ENCODE measurements at places on chromosomes 5 and 9.
A peak's percentile ranks its signal among the peaks of the same experiment; 100 is the strongest.

GRCh38 chr9:105171589-105171988 lies 72.9 kb upstream of the SLC44A1 start:
- no peak for ATAC-seq

- ATAC-seq, result no peak
Observed at GRCh38 chr9:72537011-72537545, 15.7 kb downstream of the TMC1 start.

DNA sequence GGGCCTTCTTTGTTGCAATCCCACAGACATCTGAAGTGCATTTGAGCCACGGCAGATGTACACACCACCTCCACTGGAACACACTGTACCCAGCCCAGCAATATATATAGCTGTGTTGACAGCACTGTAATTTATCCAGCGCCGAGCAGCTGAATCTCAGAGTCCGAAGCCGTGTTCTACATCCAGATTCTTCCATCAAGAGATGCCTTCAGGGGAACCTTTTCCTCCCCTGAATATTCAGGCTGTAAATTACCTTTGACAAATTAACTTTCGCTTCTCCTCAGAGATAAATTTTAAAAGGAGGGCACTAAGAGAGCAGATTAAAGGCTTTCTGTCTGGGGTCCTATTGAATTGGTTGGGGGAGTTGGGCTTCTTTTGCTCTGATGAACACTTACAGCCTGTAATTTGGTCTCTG lies 76.4 kb downstream of the ROR2 start:
- ATAC-seq, result no peak

GRCh38 chr9:14869671-14870070 lies 40.6 kb downstream of the FREM1 start:
- ATAC-seq, result no peak

DNA sequence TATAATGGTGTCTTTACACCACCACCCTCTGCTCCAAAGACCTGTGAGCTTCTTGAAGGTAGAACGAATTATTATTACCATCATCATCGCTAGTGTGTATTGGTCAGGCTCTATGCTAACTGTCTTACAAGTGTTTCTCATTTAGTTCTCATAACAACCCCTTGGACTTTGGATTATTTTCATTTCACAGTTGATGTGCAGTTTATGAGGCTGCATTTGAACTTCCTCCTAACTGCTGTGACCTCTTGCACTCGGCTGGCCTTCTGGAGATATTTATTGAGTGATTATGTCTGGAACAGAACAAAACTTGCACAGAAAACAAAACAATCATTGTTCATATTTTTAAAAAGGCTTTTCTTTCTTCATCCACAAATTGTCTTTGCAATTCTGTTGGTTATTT lies 306.3 kb upstream of the SGCD start:
- no peak for ATAC-seq

DNA sequence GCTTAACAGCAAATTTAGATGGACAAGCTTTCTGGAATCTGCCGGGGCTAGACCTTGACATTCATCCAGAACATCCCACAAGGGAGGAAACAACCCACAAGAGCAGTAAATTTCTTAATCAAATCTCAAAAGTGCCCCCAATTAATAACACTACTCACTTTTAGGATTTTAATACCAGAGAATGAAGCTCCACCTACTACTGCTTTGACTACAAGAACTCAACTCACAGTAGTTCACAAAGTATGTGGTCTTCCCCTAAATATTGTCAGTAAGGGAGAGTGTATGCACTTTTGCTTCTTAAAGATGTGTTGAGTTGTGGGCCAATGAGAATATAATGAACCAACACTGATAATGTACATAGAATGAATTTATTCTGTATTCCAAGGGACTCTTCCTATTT lies 94.7 kb downstream of the EBF1 start:
- ATAC-seq, result no peak

- no peak for ATAC-seq
Observed at GRCh38 chr5:131968396-131968954, 23.0 kb upstream of the MEIKIN start.

DNA sequence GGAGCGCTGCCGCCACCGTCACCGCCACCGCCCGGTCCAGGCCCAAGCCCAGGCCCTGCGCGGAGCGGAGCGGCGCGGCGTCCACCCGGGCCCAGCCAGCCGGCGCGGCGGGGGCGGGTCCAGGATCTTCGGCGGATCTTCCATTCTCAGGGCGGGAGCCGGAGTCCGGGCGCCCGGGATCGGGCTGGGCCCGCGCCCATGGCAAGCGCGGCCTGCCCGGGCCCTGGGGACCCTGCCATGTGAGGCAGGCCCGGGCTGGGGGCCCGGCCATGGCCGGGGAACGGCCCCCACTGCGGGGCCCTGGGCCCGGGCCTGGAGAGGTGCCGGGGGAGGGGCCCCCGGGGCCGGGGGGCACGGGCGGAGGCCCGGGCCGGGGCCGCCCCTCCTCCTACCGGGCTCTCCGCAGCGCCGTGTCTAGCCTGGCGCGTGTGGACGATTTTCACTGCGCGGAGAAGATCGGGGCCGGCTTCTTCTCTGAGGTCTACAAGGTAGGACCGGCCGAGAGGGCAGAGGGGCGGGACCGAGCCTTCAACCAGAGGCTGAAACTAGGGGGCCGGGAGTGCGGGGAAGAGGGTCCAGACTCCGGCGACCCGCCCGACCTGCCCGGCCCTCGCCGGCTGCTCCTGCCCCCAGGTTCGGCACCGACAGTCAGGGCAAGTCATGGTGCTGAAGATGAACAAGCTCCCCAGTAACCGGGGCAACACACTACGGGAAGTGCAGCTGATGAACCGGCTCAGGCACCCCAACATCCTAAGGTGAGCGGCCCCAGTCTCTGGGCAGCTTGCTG lies 482 bp downstream of the TESK1 start:
- peak; percentile 4 for ATAC-seq

DNA sequence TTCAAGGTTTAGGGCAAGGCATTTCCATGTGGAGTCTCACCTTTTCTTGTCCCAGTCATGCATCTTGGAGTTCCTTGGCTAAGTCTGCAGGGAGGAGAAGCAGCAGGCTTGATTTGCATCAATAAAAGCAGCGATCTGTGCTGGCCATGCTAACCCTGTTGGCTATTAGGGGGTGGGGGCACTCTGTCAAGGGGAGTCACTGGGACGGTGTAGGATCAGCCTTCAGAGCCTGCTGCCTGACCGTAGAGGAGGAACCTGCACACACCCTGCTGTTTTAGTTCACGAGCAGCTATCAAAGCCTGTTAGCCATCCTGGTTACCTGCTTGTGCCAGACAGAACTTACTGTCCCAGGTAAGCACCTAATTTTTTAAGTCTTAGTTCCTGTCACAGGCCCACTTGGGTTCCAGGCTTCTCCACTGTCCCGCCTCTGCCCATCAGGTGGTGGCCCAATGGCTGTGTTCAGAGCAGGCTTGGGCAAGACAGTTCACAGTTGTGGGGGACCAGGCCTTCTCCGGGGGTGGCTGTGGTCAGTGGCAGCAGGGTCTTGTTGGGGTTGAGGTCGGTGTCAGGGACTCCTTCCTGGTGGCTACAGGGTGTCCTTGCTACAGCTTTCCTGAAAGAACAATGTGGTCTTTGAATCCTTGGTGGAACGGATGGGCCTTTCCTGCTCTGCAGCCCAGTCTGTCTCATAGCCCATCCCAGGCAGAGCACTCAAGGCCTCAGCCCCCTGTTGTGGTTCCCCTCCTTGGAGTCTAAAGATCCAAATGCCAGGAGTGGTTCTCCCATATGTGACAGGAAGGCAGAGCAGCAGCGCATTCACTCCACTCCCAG lies 43.7 kb downstream of the SECISBP2 start:
- ATAC-seq, result no peak

DNA sequence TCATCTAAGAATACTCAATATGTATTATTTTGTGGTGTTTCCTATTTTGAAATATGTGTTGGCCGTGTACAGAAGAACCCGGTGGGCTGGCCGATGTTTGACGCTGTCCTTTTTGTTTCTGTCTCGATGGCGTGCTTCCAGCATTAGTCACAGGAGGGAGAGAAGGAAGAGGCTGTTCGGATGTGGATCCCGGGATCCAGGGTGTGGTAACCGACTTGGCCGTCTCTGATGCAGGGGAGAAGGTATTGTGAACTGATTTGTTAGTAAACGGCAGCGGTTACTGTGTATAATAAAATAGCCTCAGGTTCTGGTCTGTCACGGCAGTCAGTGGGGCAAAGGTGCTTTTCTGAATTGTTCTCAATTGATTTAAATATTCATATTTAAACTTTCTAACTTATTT lies 275.0 kb downstream of the ARHGEF28 start:
- no peak for ATAC-seq

GRCh38 chr5:143536364-143536763 lies 132.9 kb upstream of the NR3C1 start:
- ATAC-seq, result no peak

- no peak for ATAC-seq
Observed at GRCh38 chr9:26947736-26948135, 694 bp upstream of the PLAA start.

- no peak for ATAC-seq
Observed at GRCh38 chr5:150508828-150509227, 897 bp downstream of the NDST1 start.

- ATAC-seq, result no peak
Observed at GRCh38 chr5:158922816-158923215, 176.9 kb downstream of the EBF1 start.

All from activated T-helper 17 cell treated with anti-CD3 and anti-CD28 coated beads, Interleukin-2, amount 50 U/mL, for 72 hours (primary cell).